Skin of body (tissue), 3 donors: ENCODE measurements at places on chromosomes 6 and 20.

DNA sequence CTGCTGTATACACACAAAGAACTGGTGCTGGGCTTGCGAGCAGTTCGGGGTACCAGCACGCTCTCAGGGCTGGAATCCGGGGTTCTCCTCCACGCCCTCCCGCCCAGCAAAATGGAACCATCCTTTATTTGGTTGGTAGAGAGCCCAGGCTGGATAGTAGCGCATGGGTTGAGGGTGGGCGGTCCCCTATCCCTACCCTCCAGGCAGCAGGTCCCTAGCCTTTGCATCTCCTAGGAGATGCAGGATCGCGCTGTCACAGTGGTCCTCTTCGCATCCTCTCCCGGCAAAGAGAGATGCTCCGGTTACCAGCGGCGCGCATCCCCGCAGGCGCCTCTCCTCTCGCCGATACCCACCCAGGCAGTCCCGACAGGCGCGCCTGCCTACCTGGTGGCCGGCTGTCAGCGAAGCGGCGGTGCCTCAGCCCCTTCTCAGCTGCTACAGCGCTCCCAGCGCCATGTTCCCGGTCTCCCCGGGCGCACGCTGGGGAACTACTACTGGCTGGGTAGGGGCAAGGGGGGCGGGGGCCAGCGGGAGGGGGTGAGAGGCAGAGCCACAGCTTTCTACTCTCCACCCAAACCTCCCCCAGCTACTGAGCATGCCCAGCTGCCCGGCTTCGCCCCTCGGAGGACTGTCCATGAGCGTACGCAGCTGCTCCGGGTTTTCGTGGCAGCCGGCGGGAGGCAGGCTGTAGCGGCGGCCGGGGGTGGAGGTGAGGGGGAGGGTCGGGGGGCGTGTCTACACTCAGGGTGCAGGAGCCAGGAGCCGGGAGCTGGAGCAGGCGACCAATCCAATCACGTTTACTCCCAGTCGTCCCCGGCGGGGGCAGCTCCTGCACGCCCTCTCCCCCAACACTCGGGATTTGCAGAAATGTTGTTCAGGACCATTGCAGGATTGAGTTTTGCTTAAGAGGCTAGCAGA, at the start of gene PAK5:
Gene PAK5 (minus strand): TSS at position 699 of the 918 bp plus-strand sequence. CDS start 194,748 bp downstream, outside the sequence.
- peak; percentile 2 for DNase-seq

- DNase-seq, result no peak
Measured at GRCh38 chr6:169246445-169246844, 7.2 kb downstream of the THBS2 start.

GRCh38 chr20:9198460-9198859, 129.6 kb downstream of the PLCB4 start:
- no peak for DNase-seq

DNA sequence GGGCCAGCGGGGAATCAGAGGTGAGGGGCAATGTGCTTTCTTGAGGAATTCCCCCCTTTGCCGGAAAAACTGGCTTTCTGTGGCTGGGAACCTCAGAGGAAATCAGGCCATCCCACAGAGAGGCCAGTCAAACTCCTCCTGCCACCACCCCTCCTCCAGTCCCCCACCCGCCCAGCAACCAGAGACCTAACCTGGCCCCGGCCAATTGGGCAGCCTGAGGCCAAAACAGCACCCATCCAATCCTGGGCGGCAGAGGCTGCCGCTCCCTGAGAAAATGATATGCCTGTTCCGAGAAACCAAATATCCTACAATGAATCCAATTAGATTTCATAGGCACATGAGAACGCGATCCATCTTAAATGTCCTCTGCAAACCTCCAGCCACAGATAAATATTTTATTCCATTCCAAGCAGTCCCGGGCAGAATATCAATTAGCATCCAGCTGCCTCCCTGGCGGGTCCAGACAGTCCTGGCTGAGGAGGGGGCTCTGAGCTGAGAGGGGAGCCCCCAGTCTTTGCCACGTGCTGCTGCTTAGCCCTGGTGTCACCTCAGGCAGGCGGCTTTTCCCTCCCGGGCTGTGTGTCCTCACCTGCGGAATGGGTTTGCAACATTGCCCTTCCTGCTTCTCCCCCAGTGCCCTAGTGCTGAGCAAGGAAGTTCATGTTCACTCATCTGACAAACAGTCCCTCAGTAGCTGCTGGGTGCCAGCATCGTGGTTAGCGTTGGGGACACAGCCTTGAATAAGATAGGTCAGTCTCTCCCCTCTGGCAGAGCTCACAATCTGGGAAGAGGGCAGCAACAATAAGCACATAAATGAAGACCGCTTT, 95.0 kb downstream of the DLGAP4 start:
- DNase-seq, result no peak

GRCh38 chr6:80477591-80477990, 371.1 kb downstream of the BCKDHB start:
- no peak for DNase-seq
